ENCODE measurements at places on chromosomes 7 and 10.

DNA sequence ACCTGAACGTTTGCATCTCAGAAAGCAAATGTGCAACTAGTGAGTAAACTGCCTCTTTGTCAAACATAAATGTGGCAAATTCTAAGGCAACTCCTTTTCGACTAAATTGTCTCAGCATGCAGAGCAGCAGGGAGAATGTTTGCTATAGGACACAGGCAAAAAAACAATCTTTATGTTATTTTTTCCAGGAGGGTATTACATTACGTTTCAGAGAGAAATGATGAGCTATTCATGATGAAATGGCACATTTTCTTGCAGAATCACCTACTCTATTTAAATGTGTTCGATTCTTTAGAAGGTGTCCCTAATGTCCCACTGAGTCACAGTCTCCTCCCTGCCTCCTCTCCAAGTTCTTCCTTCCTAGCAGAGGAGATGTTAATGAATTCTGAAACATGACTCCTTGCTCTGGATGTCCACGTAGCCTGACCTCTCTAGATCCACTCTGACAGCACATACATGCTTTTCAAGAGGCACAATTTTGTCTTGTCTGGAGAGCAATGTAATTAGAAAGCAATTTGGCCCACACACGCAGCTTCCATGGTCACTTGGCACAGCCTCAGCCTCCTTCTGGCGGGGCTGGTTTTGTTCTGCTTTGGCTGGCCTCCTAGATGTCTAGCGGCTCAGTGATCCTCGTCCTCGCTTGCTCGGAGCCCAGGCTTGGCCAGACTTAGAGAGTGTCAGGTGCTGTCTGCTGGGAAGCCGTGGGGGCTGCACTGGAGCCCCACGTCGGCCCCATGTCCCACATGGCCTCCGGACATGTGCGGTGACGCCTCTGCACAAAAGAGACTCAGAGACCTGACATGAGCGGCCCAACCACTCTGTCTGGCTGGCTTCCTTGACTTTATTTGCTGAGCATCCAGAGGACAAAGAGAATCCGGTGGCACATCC, 125.7 kb upstream of the ZNF438 start:
- DNase-seq = no peak

DNA sequence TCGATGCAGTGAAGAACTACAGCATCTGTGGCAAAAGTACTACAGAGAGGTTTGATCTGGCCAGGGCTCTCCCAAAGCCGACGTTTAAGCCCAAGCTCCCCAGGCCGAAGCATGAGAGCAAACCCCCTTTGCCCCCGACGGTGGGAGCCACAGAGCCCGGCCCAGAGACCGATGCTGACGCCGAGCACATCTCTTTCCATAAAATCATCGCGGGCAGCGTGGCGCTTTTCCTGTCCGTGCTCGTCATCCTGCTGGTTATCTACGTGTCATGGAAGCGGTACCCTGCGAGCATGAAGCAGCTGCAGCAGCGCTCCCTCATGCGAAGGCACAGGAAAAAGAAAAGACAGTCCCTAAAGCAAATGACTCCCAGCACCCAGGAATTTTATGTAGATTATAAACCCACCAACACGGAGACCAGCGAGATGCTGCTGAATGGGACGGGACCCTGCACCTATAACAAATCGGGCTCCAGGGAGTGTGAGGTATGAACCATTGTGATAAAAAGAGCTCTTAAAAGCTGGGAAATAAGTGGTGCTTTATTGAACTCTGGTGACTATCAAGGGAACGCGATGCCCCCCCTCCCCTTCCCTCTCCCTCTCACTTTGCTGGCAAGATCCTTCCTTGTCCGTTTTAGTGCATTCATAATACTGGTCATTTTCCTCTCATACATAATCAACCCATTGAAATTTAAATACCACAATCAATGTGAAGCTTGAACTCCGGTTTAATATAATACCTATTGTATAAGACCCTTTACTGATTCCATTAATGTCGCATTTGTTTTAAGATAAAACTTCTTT, 2.3 kb downstream of the LRRTM3 start:
- no peak for DNase-seq

GRCh38 chr7:152486968-152487367, 51.2 kb upstream of the KMT2C start:
- no peak for DNase-seq

- DNase-seq = no peak
These were observed 247.8 kb upstream of the FOXK1 start for GRCh38 chr7:4434306-4434705.

DNA sequence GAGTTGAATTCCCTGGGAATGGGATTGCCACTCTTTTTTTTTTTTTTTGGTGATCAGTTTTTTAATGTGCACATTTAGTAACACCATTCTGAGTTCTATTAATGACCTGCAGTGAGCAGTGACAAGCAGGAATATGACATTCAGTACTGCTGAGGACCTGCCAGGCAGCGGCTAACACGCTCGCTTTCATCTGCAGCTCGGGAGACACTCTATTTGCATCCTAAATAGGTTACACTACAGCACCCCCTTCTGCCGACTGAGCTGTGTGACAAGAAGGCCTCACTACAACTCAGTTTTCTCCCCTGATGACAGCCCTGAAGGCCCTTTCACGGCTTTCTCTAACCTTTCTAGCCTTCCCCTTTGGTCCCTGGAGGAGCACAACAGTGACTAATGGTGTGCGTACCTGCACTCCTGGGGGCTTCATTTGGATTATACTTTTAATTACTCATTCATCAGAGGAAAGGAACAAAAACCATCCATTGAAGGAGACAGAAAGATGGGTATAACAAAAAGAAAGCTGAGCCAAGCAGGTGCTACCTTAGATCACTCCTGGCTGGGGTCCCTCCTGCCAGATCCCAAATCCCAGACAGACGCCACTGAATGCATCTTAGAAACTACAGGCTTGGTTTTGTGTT, 872.4 kb downstream of the LRMDA start:
- no peak for DNase-seq

- no peak for DNase-seq
These were observed 18.2 kb downstream of the ANLN start for GRCh38 chr7:36407636-36408550.

DNA sequence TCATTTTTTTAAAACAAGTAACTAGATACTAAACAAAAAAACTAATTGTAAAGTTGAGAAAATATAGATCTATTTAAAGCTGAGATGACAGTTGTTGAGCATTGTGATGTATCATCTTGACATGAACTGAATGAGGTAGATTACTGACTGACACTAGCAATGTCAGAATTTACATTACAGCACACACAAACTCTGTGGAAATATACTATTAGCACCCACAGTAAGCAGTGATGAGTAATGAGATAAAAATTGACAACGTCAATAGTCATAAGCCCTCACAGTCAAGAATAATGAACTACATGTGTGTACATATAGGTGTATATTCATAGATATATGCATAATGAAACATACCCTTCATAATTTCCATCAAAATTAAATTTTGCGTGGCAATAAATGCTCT, 368.4 kb downstream of the TFEC start:
- no peak for DNase-seq

DNA sequence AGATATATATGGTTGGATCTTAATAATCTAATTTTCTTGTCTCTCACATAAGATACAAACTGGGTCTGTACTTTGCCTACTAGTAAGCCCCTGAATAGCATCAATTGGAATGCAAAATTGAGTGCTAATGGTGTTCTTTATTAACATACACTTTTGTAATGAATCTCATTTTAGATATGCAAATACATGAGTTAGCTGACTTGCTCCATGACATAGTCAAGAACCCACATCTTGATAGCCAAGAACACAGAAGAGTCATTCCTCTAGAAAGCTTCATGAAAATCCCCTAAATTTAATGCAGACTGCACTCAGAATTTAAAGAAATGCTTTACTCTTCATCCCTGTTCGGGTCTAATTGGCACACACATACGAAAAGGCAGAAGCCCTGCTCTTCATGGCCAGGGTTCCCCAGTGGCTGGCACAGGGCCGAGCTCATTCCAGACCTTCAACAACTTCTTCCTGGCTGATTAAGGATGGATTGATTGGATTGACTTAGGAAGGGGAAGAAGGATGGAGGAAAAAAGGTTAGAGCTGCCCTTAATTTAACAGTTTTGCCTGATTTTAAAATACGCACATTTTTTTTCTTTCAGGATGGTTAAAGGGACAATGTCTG, 431.1 kb upstream of the KLF6 start:
- no peak for DNase-seq

DNA sequence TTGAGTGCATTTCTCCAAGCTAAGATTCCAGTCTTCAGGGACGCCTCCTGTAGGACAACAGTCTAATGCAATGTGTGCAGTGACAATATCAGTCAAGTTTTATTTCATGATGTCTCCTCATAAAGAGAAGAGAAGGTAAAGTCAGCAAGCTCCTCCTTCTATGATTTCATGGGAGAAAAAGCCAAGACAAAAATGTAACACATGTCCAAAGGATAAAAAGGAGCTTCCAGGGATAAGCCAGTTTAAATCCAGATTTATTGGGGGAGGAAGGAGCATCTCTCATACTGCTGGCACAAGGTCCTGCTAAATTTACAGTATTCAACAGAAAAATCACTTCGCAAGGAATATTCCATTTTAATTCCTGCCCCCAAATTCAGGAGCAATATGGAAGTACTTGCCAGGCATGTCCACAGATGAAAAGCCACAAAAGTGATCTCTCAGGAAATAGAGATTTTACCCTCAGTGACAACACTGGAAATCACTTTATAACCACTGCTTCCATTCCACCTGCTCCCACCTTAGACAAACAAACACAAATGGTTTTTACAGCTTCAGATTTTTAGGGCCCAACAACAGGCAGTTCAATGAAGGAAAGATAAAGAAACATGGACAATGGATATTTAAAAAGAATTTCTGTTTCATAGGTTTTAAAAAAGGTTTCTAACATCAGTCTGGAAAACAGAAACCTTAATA, 677.5 kb upstream of the C7orf33 start:
- no peak for DNase-seq

- DNase-seq = no peak
These were observed 2.0 kb downstream of the BAZ1B start for GRCh38 chr7:73519867-73520672.

DNA sequence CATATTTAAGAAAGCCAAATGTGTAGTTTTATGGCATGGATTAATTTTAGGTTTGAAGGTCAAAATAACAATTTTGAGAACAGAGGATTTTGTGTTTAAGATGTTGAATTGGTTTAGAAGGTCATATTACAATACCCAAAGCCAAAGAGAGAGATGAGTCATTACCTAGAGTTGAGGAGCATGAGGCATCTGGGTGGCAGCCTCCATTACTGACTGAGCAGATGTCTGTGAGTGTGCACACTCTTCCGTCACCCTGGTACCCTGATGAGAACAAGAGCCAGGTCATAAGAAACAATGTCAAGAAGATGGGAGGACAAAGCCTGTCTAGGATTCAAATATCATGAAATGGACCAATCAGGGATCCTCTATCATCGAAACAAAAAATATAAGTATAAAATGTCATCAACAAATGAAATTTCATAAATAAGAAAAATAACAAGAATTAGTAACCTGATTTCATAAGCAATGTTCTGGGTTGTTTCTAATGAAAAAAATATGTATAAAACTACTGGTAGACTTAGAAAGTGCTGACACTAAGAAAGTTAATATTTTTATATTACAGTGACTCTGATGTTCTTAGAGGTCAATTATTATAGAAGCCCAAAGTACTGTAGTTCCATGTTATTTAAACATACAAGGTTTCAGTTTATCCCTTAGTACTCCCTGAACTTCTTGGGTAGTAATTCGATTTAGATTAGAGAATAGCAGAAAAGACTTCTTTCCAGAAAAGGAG, 20.0 kb downstream of the CUBN start:
- DNase-seq = no peak

- no peak for DNase-seq
These were observed 82.4 kb upstream of the PODXL start for GRCh38 chr7:131638641-131639430.

DNA sequence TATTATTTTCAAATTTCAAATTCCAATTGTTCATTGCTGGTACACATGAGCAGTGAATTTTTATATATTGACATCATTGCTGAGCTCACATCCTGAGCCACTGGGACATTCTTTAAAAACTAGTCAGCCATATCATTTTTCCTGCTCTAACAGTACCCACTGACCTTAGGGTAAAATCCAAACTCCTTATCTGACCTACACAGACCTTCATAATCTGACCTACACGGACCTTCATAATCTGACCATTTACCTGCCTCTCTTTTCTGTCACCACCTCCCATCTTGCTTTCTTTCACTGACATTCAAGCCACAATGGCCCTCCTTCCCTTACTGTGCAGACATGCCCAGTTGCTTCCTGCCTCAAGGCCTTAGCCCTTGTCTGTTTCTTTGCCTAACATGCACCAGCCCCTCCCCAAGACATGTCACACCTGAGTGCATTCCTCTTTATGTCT, 16.1 kb upstream of the CUZD1 start:
- no peak for DNase-seq

- no peak for DNase-seq
These were observed 167.4 kb downstream of the SKAP2 start for GRCh38 chr7:26696978-26697377.

DNA sequence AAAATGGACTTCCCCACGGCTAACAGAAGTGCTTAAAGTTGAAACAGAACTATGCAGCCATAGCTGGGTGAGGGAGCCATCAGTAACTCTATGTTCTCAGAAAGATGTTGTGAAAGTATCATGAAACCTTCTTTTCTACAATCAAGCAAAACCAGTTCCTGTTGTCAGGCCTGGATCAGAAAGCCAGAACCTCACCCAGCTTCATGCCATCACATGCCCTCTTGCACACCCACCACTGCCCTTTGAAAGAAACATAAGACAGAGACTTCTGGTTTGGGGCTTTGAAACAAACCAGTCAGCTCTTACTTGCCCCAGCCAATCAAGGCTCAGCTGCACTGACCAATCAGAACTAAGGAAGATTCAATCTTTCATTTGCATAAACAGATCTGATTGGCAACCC, 230.8 kb upstream of the FERD3L start:
- no peak for DNase-seq

DNA sequence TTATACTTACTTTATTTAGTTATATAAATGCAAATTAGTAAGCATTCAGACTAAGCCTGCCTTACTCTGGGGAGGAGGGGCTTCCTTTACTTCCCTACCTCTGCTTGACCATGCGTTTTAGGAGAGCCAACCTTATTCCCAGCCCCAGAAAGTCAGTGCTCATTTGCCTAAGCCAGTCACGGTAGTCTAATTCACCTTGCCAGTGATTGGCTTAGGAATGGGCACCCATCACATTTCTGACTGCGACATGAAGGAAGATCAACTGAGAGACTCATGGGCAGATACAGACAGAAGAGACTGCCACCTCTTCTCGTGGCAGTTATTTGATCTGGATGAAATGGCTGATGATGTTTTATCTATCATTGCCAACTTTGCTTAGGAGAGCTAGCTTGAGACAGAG, 29.5 kb downstream of the RPA3 start:
- DNase-seq = no peak

- DNase-seq = no peak
These were observed 194.3 kb downstream of the TPK1 start for GRCh38 chr7:144641389-144642044.

- no peak for DNase-seq
These were observed 204.7 kb downstream of the NXPH1 start for GRCh38 chr7:8638076-8638475.

All from stimulated activated CD8-positive, alpha-beta memory T cell treated with anti-CD3 and anti-CD28 coated beads, Interleukin-15, amount 100 ng/mL, for 1 hour (primary cell).